ENCODE measurements at places on chromosomes 2 and 18. TPM values are rescaled to one million over a fixed set of nuclear protein-coding genes. Genes with fewer than 3 reads are reported as not detected.

PTPN18 gene
- total RNA-seq = 65.6 TPM

CRYBA2 gene
- total RNA-seq = not detected

MBD5 gene
- total RNA-seq = 17.4 TPM

SMC6 gene
- 49.4 TPM for total RNA-seq

TGOLN2 gene
- total RNA-seq = 86.4 TPM

FRZB gene
- 15.1 TPM for total RNA-seq

RANBP2 gene
- total RNA-seq = 122 TPM

GRCh38 chr18:7116792-7117389 lies 706 bp downstream of the LAMA1 start:
- DNase-seq = no peak

GRCh38 chr2:57448816-57449215 lies 597.8 kb upstream of the VRK2 start:
- DNase-seq = no peak

DNA sequence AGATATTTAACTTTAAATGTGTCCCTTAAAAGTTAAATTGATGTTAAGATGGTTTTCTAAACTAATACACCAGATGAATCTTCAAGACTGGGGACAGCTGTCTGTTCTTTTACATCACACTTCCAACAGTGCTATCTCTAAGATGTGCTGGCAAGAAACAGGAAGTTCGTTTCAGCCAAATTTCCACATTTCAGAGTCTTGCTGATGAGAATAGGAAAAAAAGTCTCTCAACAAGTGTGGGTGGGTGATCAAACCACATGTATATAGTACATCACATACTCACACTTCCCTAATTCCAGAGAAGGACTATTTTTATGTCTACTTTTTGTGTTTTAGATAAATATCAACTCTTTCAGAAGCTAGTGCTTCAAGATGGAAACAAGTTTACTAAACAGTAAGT lies 1712.8 kb upstream of the TMEFF2 start:
- no peak for DNase-seq

DNA sequence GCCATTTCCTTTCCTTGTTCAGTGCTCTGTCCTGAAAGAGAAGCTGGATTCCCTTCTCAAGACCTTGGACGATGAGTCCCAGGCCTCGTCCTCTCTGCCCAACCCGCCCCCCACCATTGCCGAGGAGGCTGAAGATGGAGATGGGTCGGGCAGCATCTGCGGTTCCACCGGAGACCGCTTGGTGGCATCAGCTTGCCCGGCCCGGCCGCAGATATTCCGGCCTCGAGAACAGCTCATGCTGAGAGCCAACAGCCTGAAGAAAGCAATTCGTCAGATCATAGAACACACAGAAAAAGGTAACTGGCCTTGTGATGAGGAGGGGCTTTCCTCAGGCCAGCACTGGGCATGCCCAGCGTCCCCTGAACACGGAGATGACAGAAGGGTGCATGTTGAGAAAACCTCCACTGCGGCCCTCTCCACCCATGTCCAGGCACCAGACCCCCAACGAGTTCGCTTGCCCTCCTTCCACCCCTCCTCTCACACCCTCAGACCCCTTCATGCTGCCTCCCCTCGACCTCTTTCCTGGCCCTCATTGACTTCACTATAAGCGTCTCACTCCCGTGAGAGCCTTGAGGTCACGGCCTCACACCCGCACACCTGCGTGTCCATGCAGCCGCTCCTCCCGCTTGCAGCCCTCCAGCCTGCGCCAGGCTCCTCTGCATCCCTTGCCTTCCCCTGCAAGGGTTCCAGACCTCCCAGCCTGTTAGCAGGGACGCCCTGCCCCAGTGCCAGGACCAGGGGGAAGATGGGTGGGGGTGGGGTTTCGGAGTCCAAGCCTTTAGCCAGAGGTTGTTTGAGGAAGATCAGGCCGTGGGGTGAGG lies 95.0 kb downstream of the DGKD start:
- DNase-seq = no peak

GRCh38 chr2:126761981-126762878 lies 106.3 kb downstream of the GYPC start:
- DNase-seq = no peak

All from uterus (tissue), 4 donors.